ENCODE measurements at places on chromosomes 6 and 20. TPM values are rescaled to one million over a fixed set of nuclear protein-coding genes. Genes with fewer than 3 reads are reported as not detected.

DNA sequence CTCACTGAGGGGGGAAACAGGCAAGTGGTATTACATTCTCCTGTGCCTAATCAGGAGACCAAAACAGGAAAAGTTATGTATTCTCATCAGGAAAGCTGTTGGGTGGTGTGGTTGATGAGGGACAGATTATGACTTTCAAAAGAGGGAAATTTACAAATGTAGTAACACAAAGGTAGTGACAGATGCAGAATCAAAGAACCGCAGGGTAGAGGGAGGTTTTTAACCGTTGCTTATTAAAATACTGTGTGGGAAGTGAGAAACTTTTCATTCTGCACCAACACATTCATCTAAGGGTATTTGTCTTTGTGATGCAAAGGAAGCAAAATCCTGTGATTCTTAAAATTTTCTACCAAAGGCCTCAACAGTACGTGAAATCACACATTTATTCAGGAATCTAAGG, 288.2 kb upstream of the MAN1A1 start:
- no peaks in the 10 kb centered on the region for H3K36me3 ChIP-seq
- no peak overlapping the region for H3K27ac ChIP-seq
- no peaks in the 10 kb centered on the region for H3K27me3 ChIP-seq
- H3K4me1 ChIP-seq: no peaks in the 10 kb centered on the region
- no peak for DNase-seq

GRCh38 chr6:28205879-28206278, 19.2 kb upstream of the ZSCAN9 start:
- no peak overlapping the region for H3K4me3 ChIP-seq
- peaks cover 6% of the 10 kb centered on the region for H3K27me3 ChIP-seq
- no peak for DNase-seq

GRCh38 chr6:75201021-75201420, 4.8 kb downstream of the COL12A1 start:
- no peak overlapping the region for H3K27ac ChIP-seq
- no peak for DNase-seq
- H3K27me3 ChIP-seq: peaks cover 34% of the 10 kb centered on the region
- no peaks in the 10 kb centered on the region for H3K36me3 ChIP-seq

DNA sequence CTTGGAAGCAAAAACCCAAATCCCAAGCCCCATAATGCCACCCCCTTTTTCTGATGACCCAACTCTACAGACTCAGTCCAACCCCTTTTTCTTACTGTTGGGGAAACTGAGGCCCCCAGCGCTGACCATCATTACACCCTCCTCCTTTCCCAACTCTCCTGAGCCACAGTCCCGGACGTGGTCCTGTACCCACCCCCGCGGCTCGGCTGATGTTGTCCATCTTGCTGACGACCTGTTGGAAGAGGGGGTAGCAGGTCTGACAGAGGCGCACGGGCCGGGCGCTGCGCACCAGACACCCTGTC, 533 bp downstream of the OSTM1 start:
- H3K27me3 ChIP-seq: no peaks in the 10 kb centered on the region
- peak overlapping the region; percentile 71 for H3K4me3 ChIP-seq
- H3K27ac ChIP-seq: peak overlapping the region; percentile 71
- H3K4me1 ChIP-seq: no peaks in the 10 kb centered on the region
- no peaks in the 10 kb centered on the region for H3K36me3 ChIP-seq

DNA sequence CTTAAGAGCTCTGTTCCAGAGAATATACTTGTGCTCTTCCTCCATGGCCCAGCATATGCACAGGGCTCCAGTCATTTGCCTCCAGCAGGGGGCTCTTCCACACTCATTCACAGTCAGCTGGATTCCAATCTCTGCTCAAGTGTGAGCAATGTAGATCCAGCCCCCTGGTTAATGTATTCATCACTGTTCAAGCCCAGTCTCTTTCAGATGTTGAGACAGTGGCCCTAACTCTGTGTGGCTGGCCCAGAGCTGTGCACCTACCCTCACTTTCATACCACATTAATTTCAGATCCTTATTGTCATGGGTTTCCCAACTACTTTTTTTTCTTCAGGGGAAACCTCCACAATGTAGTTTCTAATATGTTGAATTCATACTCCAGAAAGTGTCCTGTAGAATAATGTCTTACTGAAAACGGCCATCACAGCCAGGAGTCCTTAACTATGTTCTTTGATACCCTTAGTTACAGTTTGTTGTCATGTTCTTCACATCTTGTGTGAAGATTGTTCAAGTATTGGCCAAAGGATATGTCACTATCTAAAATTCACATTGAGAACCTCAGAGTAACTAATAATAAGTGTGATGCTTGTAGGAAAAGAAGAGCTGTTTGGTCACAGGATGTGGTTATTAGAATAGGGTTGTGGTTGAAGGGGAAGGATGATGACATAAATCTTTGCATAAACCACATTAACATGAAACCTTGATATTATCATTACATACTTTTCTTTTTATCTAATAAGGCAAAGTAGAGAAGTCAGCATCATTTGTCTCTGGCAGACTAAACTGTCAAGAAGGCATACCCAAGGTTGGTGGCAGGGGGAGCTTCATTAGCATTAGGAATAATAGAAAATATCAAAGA, 14.4 kb upstream of the HLA-DQA1 start:
- no peak overlapping the region for H3K27ac ChIP-seq
- no peak overlapping the region for H3K4me3 ChIP-seq
- no peaks in the 10 kb centered on the region for H3K27me3 ChIP-seq
- DNase-seq: no peak

DNA sequence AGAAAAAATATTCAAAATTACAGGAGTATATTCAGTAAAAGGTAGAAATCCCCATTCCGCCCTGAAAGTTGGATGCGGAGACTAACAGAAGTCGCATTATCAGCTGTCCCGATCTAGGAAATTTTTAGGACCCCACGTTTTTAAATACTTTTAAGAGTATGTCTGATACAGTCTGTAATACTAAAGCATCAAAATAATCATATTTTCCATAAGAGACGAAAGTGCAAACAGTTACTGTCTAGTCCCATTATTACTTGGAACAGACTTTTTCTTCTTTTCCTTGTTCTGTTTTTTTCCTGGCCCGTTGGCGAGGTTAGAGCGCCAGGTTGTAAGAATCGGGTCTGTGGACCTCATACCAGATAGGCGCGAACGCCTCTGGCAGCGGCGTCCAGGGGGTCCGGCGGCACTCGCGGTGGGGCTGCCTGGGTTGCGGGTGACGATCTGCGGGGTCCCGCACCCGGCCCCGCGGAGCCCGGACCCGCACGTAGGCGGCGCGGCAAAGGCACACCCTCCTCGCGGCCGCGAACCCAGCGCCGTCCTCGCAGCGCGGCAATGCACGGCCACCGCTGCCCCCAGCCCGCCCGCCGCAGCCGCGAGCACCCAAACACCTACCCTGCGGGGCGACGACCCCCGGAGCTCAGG, 460 bp downstream of the PLAGL1 start:
- no peak for DNase-seq
- no peak overlapping the region for H3K27ac ChIP-seq
- H3K27me3 ChIP-seq: no peaks in the 10 kb centered on the region
- H3K4me1 ChIP-seq: no peaks in the 10 kb centered on the region

- no peaks in the 10 kb centered on the region for H3K4me1 ChIP-seq
- no peak overlapping the region for H3K27ac ChIP-seq
- no peaks in the 10 kb centered on the region for H3K27me3 ChIP-seq
- H3K4me3 ChIP-seq: no peak overlapping the region
Observed at GRCh38 chr6:24836109-24836508, 37.4 kb upstream of the ARMH2 start.

DNA sequence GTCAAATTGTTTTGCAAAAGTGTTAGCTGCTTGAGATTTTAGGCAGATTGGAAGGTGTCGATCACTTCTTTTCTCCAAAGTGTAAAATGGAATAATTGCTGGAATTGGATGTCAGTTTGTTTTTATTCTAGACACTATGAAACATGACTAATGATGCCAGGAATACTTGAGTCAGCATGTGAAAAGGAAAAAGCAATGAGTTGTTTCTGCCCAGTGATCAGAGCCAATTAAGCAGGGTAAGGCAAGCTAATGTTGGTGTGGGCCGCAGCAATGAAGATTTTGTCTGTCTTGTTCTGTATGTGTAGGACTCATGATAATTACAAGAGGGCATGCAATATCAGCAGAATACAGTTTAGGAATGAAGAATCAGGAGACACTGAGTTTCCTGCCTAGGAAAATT, 110.3 kb downstream of the CARMIL1 start:
- H3K4me3 ChIP-seq: no peak overlapping the region
- no peaks in the 10 kb centered on the region for H3K36me3 ChIP-seq
- no peak for DNase-seq
- H3K27ac ChIP-seq: no peak overlapping the region

DNA sequence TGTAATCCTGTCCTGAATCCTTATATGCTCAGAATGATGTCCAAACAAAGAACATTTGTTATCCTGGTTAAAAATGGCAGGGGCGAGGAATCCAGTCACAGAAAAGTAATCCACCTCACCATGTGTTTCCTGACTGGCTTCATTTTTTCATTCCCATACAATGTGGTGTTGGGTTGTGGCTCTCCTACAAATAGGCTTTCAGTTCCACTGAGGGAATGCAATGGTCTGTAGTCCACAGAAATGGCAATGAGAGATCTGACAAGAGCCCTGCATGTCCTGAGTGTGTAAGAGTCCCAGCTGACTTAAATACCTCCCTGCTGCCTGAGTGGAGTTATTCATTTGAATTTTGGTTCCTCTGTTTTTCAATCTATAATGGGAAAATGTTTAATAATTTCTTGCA, 47.4 kb upstream of the FBXL4 start:
- no peaks in the 10 kb centered on the region for H3K36me3 ChIP-seq
- no peak overlapping the region for H3K4me3 ChIP-seq
- DNase-seq: no peak
- H3K4me1 ChIP-seq: no peaks in the 10 kb centered on the region
- H3K27ac ChIP-seq: no peak overlapping the region

DNA sequence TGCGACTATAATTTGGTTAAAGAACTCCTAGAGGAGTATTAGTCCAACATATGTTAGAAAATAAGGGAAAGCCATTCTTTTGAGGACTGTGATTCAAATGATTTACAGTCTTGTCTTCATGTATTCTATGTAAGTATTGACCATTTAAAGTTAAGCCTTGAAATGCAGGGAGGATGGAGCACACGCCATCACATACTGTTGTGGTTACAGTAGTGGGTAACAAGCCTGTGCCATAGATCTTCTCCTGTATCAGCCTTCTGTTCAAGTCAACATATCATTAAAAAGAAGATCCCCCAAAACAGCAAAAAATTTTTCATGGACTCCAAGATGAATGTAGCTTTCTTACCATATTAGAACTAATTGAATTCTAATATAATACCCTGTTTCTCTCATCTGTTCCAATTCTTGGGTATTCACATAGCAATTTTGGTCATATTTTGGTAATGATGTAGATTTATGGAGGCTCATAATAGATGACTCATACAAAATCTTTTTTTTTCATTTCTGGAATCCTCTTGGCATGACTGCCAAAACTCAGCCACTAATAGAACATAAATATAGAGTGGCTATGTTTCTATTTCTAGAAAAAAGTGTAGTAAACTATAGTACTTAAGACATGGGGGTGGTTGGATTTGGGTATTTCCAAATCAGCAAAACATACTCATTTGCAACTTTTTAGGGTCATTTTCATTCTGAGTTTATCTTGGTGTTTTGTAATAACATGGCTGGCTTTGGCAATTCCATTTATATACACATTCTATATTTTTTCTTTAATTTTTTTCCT, 413.5 kb downstream of the BCKDHB start:
- no peaks in the 10 kb centered on the region for H3K36me3 ChIP-seq
- no peak overlapping the region for H3K4me3 ChIP-seq
- no peaks in the 10 kb centered on the region for H3K27me3 ChIP-seq
- no peaks in the 10 kb centered on the region for H3K4me1 ChIP-seq
- H3K27ac ChIP-seq: no peak overlapping the region
- DNase-seq: no peak

DNA sequence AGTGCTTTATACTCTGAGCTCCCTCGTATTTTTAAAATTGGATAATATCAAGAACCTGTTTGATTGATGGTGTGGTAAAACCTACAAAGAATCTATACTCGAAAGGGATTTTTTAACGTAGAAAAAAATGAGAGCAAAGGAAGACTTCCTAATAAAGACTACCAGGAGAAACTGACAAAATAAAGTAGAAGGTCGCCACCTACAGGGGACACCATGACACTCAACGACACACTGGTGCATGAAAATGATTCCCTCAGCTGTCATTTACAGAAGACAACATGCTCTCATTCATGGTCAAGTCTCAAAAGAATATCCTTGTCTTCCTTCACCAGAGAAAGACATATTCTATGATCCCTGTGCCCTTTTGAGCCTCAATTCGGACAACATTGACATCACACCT, 10.1 kb upstream of the NHSL1 start:
- no peaks in the 10 kb centered on the region for H3K27me3 ChIP-seq
- H3K4me1 ChIP-seq: peaks cover 46% of the 10 kb centered on the region
- no peaks in the 10 kb centered on the region for H3K36me3 ChIP-seq
- no peak overlapping the region for H3K4me3 ChIP-seq
- peak overlapping the region; percentile 79 for H3K27ac ChIP-seq
- DNase-seq: no peak

GRCh38 chr6:47112317-47112716, 70.2 kb upstream of the ADGRF1 start:
- no peaks in the 10 kb centered on the region for H3K4me1 ChIP-seq
- DNase-seq: no peak
- H3K27me3 ChIP-seq: no peaks in the 10 kb centered on the region
- no peaks in the 10 kb centered on the region for H3K36me3 ChIP-seq
- H3K4me3 ChIP-seq: no peak overlapping the region

DNA sequence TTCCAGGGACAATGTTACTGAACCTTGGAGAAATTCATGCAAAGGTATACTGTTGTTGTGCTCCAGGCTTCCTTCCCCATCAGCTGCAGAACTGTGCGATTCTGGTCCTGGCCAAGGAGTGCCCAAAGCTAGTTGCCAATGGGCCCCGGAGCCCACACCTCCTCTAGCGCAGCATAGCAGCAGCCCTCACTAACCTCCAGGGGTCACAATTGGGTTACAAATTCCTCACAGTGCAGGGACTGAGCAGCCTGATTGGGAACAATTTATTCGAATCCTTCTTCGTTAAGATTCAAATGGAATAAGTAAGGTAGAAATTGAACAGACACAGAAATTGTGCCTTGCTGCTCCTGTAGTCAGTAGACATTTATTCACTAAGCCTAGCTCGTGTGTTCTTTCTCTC, 284.9 kb downstream of the PRKN start:
- no peak for DNase-seq
- H3K27me3 ChIP-seq: no peaks in the 10 kb centered on the region
- H3K4me1 ChIP-seq: no peaks in the 10 kb centered on the region
- H3K36me3 ChIP-seq: no peaks in the 10 kb centered on the region
- H3K27ac ChIP-seq: no peak overlapping the region

GRCh38 chr6:67127041-67127440, 1420.0 kb upstream of the EYS start:
- no peak overlapping the region for H3K4me3 ChIP-seq
- no peak overlapping the region for H3K27ac ChIP-seq
- H3K4me1 ChIP-seq: no peaks in the 10 kb centered on the region
- DNase-seq: no peak
- H3K36me3 ChIP-seq: no peaks in the 10 kb centered on the region
- no peaks in the 10 kb centered on the region for H3K27me3 ChIP-seq

PROKR2 gene
- not detected for total RNA-seq

EYA2 gene
- total RNA-seq: 0.74 TPM

ADGRF5 gene
- total RNA-seq: 11.4 TPM

EDN1 gene
- total RNA-seq: 2.5 TPM

Data from right lobe of liver (tissue), 6 donors.